HepG2 (cell line): ENCODE measurements at places on chromosomes 2 and 18. TPM values are rescaled to one million over a fixed set of nuclear protein-coding genes. Genes with fewer than 3 reads are reported as not detected.
A peak's percentile ranks its signal among the peaks of the same experiment; 100 is the strongest.

DNA sequence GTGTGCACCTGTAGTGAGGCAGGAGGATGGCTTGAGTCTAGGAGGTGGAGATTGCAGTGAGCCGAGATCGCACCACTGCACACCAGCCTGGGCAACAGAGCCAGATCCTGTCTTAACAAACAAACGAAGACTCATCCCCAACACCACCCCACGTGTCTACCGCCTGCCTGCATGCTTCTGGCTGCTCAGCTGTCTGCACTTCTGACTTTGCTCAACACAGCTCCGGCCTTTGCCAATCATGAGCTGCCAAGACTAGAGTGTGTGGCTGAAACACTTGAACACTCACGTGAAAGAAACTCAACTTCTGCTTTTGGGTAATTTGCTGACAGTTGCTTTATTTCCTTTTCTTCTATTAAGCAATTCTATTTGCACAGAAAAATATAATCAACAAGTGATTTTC is 32.1 kb upstream of the SP3 start:
- no peak for DNase-seq

DNA sequence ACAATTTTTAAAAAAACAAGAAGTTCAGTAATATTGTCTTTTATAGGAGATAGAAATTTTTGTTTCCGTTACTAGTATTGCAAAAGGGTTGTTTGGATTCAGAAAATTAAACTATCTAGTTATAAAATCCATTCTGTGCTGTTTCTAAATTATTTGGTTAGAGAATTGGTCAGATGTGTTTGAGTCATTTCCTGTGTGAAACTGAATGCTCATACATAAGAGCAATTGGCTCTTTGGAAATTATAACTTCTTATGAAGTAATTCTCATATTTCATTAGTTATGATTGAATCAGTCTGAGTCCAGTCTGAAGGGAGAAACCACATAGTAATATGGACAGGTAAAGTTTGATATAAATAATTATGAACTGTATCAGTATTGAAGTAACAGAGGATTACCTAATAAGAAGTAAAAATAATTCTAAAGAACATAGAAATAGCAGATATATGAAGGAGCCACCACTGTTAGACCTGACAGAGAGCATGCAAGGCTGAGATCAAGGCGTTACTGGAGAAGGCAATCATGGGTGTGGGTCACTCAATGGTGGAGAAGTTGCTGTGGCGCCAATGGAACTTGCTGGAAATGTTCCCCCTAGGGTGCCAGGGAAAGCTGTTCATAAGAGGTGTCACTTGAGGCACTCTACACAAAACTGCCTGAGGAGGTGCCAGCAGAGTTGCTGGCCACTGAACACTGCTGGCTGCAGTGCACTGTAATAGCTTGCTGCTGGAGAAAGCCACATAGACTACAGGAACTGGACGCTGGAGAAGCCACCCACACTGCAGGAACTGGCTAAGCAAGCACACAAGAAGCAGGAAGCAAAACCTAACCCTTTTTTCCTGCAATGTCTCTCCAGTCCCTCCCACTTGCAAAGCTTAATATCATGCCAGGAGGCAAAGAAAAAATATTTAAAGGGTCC is 18.0 kb upstream of the FAP start:
- no peak for DNase-seq

STARD6 gene
- not detected in 2 replicates for polyA plus RNA-seq

- no peak for DNase-seq
These were observed 64.0 kb downstream of the ODC1 start for GRCh38 chr2:10383960-10384734.

DNA sequence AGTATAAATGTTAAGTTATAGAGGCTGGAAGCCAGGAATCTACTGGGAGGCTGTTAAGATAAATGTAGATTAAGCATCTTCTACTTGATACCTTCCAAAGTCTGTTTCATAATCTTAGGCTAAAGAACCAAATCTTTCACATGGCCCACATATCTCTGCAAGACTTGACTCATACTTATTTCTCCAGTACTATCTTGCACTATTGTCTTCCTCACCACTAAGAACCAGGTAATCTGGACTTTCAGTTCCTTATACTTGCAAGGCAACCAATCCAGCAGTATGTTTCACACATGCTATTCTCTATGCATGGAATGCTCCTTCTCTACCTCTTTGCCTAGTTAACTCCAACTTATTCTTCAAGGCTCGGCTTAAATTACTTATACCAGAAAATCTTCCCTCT is 62.2 kb downstream of the RBMS1 start:
- DNase-seq, result no peak

DNA sequence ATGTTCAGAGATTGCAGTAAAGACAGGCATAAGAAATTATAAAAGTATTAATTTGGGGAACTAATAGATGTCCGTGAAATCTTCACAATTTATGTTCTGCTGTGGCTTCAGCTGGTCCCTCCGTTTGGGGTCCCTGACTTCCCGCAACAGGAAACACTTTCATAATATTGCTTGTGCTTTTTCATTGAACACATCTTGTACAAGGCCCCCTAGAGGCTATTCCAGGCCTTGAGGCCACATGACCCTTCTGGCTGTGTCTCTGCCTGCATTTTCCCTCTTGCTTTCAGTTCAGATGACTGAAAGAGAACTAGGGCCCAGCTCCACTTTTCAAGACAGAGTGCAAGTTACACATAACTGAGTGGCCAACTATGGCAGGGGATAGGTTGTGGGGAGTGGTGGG is 164.1 kb downstream of the TMEM247 start:
- DNase-seq, result no peak

GRCh38 chr2:189074506-189074905 is 100.3 kb downstream of the COL3A1 start:
- no peak for DNase-seq

DYNC1I2 gene
- 77.9 and 99.8 TPM in 2 replicates for polyA plus RNA-seq

DNA sequence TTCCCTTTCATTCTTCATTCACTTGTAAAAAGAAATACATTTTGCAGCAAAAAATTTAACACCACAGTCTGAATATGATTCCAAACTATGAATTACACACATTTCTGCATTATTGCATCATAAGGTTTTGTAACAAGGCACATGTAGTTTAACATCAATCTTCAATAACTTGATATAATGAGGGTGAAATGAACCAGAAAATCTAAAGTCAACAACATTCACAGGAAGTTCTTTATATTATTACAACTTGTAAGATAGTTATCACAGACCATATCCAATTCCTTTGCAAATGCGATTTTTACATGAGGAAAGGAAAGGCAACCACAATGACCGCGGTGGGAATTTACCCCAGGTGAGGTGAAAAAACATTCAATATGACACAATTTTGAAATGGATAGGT is 213.3 kb downstream of the NAPG start:
- no peak for DNase-seq

- DNase-seq, result peak; percentile 95
These were observed at the start of gene CAVIN2 for GRCh38 chr2:191846515-191847476. Gene CAVIN2, minus strand, starts transcription at chr2:191847088. Its CDS starts 163 bp downstream, at chr2:191846925.

CNRIP1 gene
- polyA plus RNA-seq, result not detected in 2 replicates

DNA sequence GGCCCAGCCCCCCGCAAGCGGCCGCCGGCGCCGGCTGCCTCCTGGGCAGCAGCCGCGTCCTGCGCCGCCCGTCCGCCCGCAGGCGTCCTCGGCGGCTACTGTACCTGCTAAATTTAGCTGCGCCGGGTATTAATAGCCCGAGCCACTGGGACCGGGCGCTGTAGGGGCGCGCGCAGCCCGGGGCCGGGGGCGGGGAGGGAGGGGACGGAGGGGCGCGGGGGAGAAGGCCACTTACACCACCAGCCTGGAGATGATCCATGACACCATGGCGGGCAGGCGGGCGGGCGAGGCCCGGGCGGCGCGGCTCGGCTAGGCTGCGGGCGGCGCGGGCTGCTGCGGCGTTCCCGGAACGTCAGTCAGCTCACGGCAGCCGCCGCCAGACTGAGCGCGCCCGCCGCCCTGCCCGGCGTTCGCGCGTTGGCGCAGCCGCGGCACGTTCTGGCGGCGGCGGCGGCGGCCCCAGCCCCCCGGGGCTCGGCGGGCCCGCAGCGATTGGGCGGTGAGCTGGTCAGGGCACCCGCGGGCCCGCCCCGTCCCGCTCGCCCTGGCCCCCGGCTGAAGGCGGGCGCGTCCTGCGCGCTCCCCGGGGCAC is at the start of gene REEP1:
TSS of gene REEP1 (minus strand) at position 383 of the 592 bp plus-strand sequence. CDS start at position 267, 116 bp downstream.
- DNase-seq, result no peak

GRCh38 chr2:134384131-134384530 is 130.3 kb downstream of the MGAT5 start:
- DNase-seq, result no peak

GRCh38 chr2:152339556-152340286 is 4.7 kb downstream of the FMNL2 start:
- DNase-seq, result no peak

DNA sequence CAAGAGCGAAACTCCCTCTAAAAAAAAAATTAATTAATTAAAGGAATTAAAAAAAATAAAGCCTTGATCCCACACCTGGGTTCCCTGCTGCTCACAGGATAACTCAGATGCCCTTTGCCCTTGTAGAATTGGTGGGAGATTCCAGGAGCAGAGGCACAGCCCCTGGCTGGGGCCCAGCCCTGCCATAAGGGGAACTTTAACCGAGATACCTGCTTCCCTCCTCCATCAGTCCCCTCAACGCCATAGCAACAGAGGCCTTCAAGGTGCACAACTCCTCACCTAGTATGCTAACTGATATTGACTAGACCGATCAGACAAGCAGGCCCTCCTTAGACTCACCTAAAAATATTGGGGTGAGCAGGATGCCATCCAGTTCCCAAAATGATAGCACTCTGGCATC is 23.6 kb downstream of the TEX44 start:
- DNase-seq, result no peak

- no peak for DNase-seq
These were observed 55.8 kb upstream of the MGAT5 start for GRCh38 chr2:134198006-134198634.

GRCh38 chr18:5294113-5294456 is 1.4 kb downstream of the ZBTB14 start:
- no peak for DNase-seq

DNA sequence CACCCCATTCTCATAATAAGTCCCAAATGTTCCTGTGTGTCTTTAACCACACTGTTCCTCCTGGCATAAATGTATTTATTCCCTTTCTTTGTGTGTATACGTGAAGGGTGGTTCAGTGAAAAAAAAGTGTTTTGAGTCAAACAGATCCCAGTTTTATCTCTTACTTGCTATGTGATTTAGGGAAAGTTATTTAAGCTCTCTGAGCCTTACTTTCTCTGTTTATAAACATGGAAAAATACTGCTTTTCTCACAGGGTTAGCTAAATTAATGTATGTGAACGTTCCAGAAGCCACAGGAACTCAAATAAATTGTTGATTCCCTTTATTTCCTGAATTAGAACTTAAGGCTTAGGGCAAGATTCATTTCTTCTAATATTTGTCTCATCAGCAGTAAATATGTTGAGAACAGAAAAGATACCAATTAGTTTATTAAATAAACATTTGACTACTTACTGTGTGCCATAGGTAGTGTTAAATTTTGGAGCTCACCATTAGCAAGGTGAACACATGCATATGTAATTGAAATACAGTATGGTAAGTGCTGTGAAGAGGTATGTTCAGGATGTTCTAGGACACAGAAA is 33.2 kb downstream of the RALBP1 start:
- DNase-seq, result no peak

RGPD3 gene
- polyA plus RNA-seq, result 0.05 and 0.13 TPM in 2 replicates

DNA sequence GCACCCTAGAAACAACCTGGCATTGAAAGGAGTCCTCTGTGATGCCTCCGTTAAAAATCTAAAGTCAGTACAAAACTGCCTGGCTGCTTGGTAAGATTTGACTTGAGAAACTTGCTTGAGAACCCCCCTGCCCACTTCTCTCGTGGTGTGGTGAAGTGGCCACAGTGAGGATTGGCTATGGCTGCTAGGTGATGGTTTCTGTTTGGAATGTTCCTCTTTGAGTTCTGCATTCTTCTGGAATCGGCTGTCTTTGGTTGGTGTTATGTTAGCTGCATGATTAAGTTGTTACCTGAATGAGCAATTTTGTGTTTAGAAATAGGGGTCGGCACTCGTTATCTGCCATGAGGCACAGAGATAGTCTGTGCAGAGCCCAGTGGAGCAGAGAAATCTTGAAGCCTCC is 21.7 kb upstream of the SAG start:
- no peak for DNase-seq

HOXD12 gene
- not detected in 2 replicates for polyA plus RNA-seq

DNA sequence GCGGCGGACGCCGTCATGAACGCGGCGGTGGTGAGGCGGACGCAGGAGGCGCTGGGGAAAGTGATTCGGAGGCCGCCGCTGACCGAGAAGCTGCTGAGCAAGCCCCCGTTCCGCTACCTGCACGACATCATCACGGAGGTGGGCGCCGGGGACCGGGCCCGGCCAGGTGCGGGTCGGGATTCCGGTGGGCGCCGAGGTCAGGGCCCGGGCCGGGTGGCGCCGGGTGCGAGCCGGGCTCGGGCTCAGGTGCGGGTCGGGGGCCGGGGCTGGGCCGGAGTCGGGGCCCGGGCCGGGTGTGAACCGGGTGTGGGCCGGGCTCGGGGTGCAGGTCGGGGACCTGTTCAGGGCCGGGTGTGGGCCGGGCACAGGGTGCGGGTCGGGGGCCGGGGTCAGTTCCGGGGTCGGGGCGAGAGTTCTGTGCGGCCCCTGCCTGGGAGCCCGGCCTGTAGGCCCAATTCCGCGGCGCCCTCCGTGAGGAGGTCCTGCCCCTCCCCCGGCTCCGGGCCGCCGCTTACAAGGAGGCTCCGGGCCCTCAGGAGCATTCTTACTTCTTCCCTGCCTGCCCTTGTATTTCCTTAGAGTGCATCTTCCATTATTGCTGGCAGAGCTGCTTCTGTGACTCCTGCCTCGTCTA is 447 bp downstream of the TRAF3IP1 start:
- DNase-seq, result no peak

GRCh38 chr18:24395049-24395795 is 2.4 kb downstream of the OSBPL1A start:
- DNase-seq, result no peak

CYS1 gene
- polyA plus RNA-seq, result 0.04 TPM in 2 replicates

DNA sequence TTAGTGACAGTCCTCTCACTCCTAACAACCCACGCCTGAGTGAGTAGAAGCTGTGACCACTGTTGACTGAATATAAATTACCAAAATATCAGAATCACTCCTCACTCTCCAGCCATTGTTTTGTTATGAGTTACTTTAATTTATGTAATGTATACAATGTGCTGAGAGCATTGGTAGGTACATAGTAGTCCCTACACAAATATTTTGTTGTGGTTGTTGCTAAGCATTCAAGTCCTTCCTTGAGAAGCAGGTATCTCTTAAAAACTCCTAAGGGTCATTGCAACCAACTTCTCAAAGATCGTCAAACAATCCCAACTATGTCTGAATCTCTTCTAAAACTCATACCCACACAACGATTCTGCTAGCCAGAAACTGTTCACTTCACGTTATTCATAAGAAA is 476.8 kb upstream of the TNP1 start:
- DNase-seq, result no peak

GRCh38 chr2:109383505-109384307 is 230.1 kb downstream of the SEPTIN10 start:
- no peak for DNase-seq

LINC00305 gene
- polyA plus RNA-seq, result not detected in 2 replicates

GRCh38 chr2:156986339-156986988 is 271.0 kb upstream of the GALNT5 start:
- peak; percentile 6 for DNase-seq
